Hematopoietic multipotent progenitor cell treated with erythropoietin and hydrocortisone succinate and interleukin-3 and kit ligand, for 17 days (in vitro differentiated cells): ENCODE measurements at places on chromosomes 6 and 20.

DNA sequence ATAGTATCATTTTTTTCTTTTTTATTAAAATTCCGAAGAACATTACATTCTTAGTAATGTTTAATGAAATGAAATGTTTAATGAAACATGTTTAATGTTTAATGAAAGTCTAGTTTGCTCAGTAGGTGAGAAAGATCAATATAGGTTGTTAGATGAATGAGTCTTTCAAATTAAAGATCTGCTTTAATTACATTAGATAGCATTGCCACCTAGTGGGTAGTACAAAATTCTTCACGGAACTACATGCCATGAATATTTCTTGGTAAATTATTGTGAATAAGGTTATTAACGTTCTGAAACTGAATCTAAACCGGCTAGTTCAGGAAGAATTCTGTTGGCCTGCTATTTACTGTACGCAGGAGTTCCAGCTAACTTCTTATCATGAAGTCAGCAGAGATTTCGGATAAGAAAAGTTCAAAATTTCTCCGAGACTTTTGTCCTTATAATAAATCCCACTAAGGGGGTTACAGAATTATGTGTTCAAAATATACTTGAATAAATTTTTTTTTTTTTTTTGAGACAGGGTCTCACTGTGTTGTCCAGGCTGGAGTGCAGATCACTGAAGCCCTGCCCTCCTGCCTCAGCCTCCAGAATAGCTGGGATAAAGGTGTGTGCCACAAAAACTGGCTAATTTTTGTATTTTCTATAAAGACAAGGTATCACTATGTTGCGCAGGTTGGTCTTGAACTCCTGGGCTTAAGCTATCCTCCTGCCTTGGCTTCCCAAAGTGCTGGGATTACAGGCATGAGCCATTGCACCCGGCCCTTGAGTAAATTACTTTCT is 7.9 kb upstream of the GMNN start:
- peak; percentile 52 for DNase-seq

DNA sequence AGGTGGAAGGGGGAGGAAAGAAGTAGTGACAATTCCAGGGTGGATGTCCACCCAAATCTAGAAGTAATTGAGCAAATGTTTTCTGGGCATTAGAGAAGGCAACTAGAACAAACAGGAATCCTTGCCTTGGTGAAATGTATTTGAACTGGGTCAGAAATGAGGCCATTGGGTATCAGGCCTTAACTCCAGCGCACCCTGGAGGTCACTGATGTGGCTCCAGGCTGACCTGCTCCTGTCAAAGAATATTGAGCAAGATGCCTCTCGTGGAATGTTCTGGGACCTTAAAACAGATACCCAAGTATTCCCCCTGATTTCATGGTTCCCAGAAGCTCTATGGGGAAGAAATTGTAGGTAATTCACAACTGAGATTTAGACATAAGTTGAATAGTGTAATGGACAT is 6.9 kb downstream of the HLA-DPB1 start:
- DNase-seq, result peak; percentile 9

- DNase-seq, result no peak
Measured at GRCh38 chr6:31502586-31502985, 4.6 kb downstream of the MICB start.

GRCh38 chr6:165616116-165616515 is 46.9 kb downstream of the PDE10A start:
- DNase-seq, result no peak

GRCh38 chr6:118791499-118791898 is 102.5 kb upstream of the ASF1A start:
- no peak for DNase-seq

- no peak for DNase-seq
Measured at GRCh38 chr6:154170106-154170505, 131.1 kb downstream of the OPRM1 start.

DNA sequence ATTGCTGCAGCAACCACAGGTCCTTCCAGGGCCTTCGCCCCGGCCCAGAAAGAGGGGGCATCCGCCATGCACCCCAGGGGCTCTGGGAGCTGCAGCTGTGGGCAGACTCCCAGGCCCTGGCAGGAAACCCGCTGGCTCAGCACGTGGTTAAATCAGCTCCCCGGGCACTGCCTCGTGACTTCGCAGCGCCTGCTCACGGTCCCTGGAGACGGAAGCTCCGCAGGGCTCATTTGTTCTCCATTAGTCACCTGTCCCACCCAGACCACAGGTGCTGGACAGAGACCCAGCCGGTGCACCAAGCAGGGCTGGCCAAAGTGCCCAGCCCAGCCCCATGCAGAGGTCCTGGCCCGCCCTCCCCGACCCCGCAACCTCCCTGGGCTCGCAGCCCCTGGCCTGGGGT is 14.7 kb downstream of the KCNQ2 start:
- DNase-seq, result no peak
